Kidney (tissue), 22 donors: ENCODE measurements at places on chromosomes 5 and 9. TPM values are rescaled to one million over a fixed set of nuclear protein-coding genes. Genes with fewer than 3 reads are reported as not detected.

DNA sequence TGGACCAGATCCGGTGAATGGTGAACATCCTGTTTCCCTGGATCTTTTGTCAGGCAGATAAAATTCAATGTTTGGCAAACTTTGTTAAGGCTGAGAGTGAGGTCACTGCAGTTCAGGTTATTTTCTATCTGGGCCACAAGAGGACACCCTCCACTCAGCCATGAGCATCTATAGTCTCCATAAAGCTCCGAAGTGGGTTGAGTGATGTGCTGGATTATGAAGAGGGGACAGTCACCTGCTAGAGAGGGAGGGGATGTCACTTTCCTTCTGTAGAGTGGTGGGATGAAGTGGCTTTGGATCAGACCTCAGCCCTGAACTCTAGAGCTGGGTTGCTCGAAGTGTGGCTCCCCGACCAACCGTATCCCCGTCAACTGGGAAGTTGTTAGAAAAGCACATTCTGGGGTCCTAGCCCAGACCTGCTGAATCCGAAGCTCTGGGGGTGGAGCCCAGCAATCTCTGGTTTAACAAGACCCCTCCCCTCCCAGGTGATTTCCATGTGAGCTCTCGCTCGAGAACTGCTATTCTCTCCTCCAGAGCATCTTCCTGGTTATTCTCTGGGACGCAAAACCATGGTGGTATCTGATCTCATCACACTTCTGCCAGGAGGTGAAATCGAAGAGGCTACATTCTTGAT, 31.8 kb upstream of the FGF1 start:
- no peak overlapping the region for H3K4me3 ChIP-seq
- H3K4me1 ChIP-seq = no peaks in the 10 kb centered on the region
- DNase-seq = no peak
- no peaks in the 10 kb centered on the region for H3K27me3 ChIP-seq
- no peak overlapping the region for H3K27ac ChIP-seq

GRCh38 chr5:159198063-159199036, 11.0 kb downstream of the RNF145 start:
- no peak for DNase-seq
- no peaks in the 10 kb centered on the region for H3K27me3 ChIP-seq
- no peaks in the 10 kb centered on the region for H3K4me1 ChIP-seq
- no peak overlapping the region for H3K27ac ChIP-seq

- H3K4me1 ChIP-seq = peaks cover 12% of the 10 kb centered on the region
- H3K27ac ChIP-seq = no peak overlapping the region
- no peak for DNase-seq
- H3K27me3 ChIP-seq = no peaks in the 10 kb centered on the region
- H3K4me3 ChIP-seq = no peak overlapping the region
Measured at GRCh38 chr9:21331676-21332402, 3.4 kb downstream of the KLHL9 start.

DNA sequence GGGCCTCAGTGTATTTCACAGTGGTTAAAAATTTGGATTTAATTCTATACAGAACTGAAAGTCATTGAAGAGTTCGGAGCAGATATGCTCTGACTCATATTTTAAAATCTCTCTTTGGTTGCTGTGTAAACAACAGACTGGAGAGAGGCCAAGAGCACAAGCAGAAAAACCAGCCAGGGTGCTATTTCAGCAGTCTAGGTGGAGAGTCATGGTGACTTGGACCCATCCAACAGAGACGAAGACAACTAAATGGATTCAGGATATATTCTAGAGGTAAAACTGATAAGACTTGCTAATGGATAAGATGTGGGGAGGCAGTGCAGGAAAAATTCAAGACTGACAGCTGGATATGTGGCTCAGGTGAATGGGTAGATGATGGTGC, 168.9 kb downstream of the MAPKAP1 start:
- peak overlapping the region; percentile 52 for H3K27ac ChIP-seq
- no peak for DNase-seq
- H3K27me3 ChIP-seq = no peaks in the 10 kb centered on the region
- H3K4me1 ChIP-seq = no peaks in the 10 kb centered on the region
- H3K36me3 ChIP-seq = no peaks in the 10 kb centered on the region

GRCh38 chr5:10648806-10649665, 85.2 kb downstream of the ANKRD33B start:
- no peaks in the 10 kb centered on the region for H3K4me1 ChIP-seq
- DNase-seq = no peak
- H3K36me3 ChIP-seq = peaks cover 6% of the 10 kb centered on the region
- no peak overlapping the region for H3K27ac ChIP-seq
- H3K27me3 ChIP-seq = peaks cover 2% of the 10 kb centered on the region
- no peak overlapping the region for H3K4me3 ChIP-seq

DNA sequence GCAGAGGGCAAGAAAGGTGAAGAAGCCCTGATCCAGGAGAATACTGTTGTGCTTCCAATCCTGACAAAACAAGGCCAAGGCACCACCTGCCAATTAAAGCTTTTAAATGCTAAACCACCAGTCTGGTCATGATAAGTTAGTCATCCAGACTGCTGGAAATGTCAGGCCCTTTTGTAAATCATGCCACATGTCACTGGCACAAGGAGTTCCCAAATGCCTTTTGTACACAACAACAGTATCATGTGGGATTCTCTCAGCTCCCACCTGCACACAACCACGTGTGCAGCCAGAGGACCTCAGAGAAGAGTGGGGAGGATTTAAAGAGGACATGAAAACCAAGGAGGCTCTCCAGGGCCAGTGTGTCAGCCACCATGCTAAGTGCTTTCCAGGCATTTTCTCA, 99.3 kb downstream of the CDK5RAP2 start:
- no peak overlapping the region for H3K4me3 ChIP-seq
- no peaks in the 10 kb centered on the region for H3K4me1 ChIP-seq
- H3K36me3 ChIP-seq = no peaks in the 10 kb centered on the region
- no peak overlapping the region for H3K27ac ChIP-seq

GRCh38 chr9:97904725-97905124, 17.6 kb downstream of the TRMO start:
- H3K4me1 ChIP-seq = no peaks in the 10 kb centered on the region
- no peaks in the 10 kb centered on the region for H3K27me3 ChIP-seq
- no peak overlapping the region for H3K27ac ChIP-seq
- peaks cover 11% of the 10 kb centered on the region for H3K36me3 ChIP-seq
- no peak for DNase-seq
- no peak overlapping the region for H3K4me3 ChIP-seq

PARP8 gene
- polyA plus RNA-seq = 3.4 TPM

KIAA1958 gene
- polyA plus RNA-seq = 2.6 TPM
